ENCODE measurements at places on chromosomes 4 and X.

DNA sequence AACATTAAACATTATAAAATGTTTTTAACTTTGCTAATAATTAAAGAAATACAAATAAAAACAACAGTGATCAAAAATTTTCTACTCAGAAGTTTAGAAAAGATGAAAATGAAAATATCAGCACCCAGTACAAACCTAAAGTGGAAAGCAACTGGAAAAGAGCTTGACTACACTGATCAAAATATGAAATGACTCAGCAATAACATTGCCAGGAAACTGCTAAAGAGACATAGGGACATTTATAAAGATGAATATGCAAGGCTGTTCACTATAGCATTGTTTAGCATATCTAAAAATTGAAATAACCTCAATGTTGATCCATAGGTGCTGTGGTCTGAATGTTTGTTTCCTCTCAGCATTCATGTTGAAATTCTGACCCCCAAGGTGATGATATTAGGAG lies 88.5 kb upstream of the NOCT start:
- no peaks in the 10 kb centered on the region for H3K36me3 ChIP-seq
- H3K4me1 ChIP-seq = no peaks in the 10 kb centered on the region
- no peak overlapping the region for H3K4me3 ChIP-seq
- peaks cover 2% of the 10 kb centered on the region for H3K27me3 ChIP-seq
- no peak for DNase-seq

DNA sequence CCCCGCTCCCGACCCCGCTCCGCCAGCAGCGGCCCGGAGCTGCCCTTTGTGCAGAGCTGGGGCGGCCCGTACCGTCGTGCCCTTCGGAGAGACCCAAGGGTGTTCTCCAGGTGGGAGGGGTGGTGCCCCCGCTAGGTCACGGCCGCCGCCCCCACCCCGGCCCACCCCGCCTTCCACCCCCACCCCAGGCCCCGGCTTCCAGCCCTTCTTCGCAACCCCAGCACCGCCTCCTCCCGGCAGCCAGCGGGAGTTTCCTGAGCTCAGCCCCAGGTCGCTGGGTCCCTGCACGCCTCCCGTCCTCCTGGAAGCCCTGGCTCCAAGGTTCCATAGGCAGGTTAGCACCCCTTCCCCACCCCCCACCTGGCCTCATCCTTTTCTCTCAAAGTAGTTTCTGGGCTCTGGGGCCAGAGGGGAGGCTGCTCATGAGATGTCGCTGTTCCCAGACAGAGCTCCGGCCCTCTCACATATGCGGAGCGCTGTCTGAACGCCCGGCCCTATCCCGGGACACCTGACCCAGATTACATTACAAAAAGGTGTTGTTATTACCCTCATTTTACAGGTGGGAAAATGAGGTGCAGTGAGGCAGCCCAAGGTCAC lies 25.2 kb upstream of the FGFR3 start:
- no peak for DNase-seq
- H3K36me3 ChIP-seq = no peaks in the 10 kb centered on the region
- H3K27me3 ChIP-seq = peaks cover 24% of the 10 kb centered on the region
- H3K27ac ChIP-seq = no peak overlapping the region

GRCh38 chr4:102687373-102687981 lies 73.3 kb downstream of the MANBA start:
- no peak overlapping the region for H3K4me3 ChIP-seq
- no peak for DNase-seq
- no peak overlapping the region for H3K27ac ChIP-seq
- H3K4me1 ChIP-seq = no peaks in the 10 kb centered on the region
- peaks cover 3% of the 10 kb centered on the region for H3K36me3 ChIP-seq

GRCh38 chr4:95087657-95088455 lies 330.1 kb downstream of the BMPR1B start:
- DNase-seq = no peak
- peaks cover 7% of the 10 kb centered on the region for H3K4me1 ChIP-seq
- H3K27me3 ChIP-seq = peaks cover 10% of the 10 kb centered on the region
- no peak overlapping the region for H3K4me3 ChIP-seq

All from T-helper 2 cell treated with Interferon-gamma antibody and Interleukin-4, amounts not matched to agents 5 μg/mL and 100 μg/mL, for 36 hours (primary cell).